ENCODE measurements at places on chromosomes 2 and 18.

- no peak for DNase-seq
These were observed 28.0 kb downstream of the APCDD1 start for GRCh38 chr18:10482363-10482984.

DNA sequence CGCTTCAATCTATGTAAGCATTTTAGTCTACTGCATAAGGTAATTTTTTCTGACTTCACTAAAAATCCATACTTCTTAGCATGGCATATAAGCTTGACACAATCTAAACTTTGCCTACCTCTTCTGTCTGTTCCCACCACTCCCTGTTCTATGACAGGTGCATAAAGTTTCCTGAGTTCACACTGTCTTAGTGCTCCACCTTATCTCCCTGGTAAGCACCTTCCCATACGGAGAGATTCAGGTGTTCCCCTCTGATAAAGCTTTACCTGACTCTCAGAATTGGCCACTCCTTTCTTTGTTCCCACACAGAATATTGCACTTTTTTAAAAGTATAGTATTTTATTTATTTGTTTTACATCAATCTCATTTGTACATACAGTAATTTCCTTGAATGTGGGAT lies 16.8 kb upstream of the ITGA4 start:
- DNase-seq = no peak

GRCh38 chr2:113755035-113755834 lies 1.2 kb downstream of the SLC35F5 start:
- no peak for DNase-seq

GRCh38 chr18:79974025-79974654 lies 9.7 kb downstream of the HSBP1L1 start:
- no peak for DNase-seq

- no peak for DNase-seq
These were observed 316.0 kb upstream of the MEX3C start for GRCh38 chr18:51513517-51513916.

DNA sequence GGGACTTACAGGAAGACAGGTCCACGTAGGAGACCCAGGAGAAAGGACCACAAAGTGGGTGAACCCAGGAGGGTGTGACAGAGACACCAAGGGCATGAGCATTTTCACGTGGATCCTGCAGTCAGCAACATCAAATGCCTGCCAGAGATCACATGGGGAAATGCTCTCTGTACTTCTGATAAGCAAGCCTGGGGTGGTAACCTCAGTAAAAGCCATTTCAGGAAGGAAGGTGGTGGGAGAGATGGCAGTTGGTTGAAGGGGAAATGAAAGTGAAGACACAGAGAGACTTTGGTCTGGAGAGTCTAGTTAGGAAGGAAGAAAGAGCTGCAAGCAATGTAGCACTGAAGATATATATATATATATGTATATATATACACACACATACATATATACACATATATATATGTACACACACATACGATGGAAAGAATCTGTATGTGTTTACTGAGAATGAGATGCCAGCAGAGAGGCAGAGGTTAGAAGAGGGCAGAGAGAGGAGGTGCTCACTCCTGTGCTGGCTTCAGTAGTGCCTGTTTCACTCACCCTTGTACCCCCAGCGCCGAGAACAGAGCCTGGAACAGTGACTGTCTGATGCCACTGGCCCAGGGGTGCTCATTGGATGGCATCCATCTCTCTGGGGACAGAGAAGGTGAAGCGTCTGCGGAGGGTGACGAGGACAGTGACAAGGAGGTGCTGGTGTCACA lies 314.9 kb downstream of the AFF3 start:
- DNase-seq = no peak

GRCh38 chr18:59232309-59233016 lies 12.5 kb downstream of the GRP start:
- DNase-seq = no peak

- no peak for DNase-seq
These were observed 2.2 kb downstream of the HMSD start for GRCh38 chr18:63951302-63951705.

DNA sequence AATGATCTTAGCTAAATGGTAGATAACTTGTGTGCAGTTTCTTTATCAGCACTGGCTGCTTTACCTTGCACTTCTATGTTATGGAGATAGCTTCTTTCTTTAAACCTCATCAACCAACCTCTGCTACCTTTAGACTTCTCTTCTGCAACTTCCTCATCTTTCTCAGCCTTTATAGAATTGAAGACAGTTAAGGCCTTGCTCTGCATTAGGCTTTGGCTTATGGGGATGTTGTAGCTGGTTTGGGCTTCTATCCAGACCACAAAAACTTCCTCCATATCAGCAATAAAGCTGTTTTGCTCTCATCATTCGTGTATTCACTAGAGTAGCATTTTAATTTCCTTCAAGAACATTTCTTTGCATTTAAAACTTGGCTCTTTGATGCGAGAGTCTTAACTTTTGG lies 123.7 kb downstream of the PIK3C3 start:
- DNase-seq = no peak

GRCh38 chr2:134070281-134070741 lies 183.6 kb upstream of the MGAT5 start:
- no peak for DNase-seq

- DNase-seq = no peak
These were observed 191.7 kb downstream of the CD226 start for GRCh38 chr18:69755856-69756496.

DNA sequence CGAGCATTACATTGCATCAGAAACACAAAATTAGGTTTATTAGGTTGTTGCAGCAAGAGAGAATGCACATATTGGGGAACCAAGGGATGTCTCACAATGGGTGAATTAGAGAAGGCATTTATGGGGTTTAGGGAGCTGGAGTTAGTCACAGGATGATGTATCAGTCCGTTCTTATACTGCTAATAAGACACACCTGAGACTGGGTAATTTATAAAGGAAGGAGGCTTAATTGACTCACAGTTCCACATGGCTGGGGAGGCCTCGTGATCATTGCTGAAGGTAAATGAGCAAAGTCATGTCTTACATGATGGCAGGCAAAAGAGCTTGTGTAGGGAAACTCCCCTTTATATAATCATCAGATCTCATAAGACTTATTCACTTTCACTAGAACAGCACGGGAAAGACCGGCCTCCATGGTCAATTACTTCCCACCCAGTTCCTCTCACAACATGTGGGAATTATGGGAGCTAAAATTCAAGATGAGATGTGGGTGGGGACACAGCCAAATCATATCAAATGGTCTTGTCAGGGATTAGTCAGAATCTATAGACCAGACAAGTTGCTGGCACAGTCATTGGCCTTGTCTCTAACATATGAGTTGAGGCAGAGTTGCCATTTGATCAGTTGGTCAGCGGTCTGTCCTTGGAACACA lies 61.9 kb upstream of the RBMS1 start:
- DNase-seq = no peak

- no peak for DNase-seq
These were observed 45.3 kb downstream of the SLC4A5 start for GRCh38 chr2:74297950-74298349.

Measured in stimulated activated CD8-positive, alpha-beta memory T cell treated with anti-CD3 and anti-CD28 coated beads, Interleukin-7, amount 100 ng/mL, for 1 hour (primary cell).